NCI-H345 (cell line): ENCODE measurements at places on chromosomes 1 and 21.
A peak's percentile ranks its signal among the peaks of the same experiment; 100 is the strongest.

- no peak for DNase-seq
Observed at GRCh38 chr1:69898403-69898947, 306.9 kb downstream of the LRRC40 start.

GRCh38 chr1:18408656-18409370, 71.9 kb upstream of the KLHDC7A start:
- no peak for DNase-seq

- DNase-seq, result peak; percentile 26
Observed at GRCh38 chr1:182634306-182635072, 30.3 kb upstream of the RGS16 start.

- DNase-seq, result no peak
Observed at GRCh38 chr1:60874718-60875117, 207.6 kb upstream of the NFIA start.

- no peak for DNase-seq
Observed at GRCh38 chr1:245188403-245188802, 33.6 kb downstream of the KIF26B start.

GRCh38 chr21:36205962-36206361, 49.3 kb downstream of the DOP1B start:
- DNase-seq, result no peak

DNA sequence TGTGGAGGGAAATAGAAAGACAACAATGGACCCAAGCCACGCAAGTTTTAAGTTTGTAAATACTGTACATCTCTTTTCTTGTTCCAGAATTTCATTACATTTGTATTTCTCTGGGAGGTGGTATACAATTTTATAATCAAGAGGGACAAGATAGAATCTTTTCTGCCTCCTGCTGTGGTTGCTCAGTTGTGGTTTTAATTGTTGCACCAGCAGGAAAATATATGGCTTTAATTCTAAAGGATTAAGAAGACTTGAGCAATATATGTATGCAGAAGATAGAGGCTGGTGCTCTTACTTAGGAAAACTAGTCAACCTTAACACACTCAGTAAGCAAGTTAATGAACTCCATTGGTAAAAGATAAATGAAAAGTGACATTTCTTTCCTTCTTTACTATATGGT, 19.8 kb upstream of the ASB17 start:
- DNase-seq, result no peak

DNA sequence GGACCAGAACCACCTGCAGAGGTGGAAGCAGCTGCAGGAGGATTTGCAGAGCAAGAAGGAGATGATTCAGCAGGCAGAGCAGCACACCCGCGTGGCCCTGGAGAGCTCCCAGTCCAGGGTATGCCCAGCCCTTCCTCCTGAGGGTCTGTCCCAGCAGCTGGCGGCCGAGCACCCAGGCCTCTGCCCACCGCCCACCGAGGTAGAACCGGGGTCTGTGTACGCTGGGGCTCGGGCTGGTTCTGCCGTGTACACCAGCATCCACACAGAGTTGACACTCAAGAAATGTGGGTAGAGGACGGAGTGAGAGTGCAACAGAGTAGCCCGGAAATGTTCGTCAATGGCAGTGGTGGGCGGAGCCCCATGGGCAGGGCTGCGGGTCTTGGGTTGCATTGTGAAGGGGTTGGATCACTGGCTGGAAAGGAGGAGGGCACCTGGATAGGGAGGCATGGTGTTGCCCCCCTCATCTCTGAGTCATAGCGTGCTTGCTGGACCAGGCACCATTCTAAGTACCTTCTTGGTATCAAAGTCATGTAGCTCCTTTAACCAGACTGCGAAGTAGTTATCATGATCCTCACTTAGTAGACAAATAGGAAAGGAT, 5.1 kb upstream of the SMIM1 start:
- no peak for DNase-seq

DNA sequence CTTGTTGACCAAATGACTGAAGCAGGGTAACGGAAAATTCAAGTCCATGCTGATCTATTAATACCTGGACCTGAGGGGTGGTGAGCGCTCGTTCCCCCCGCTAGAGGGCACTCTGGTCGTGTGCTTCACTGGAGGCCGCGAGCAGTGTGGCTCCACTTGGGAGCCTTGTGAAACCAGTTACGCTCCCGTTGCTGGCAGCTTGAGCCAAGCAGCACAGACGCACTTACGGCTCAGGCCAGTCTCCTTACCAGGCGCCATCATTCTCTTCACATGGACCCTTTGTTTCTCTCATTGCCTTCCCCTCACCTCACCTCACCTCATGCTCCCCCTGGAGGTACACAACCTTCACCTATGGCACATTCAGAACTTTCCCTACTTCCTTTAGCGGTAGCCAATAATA, 49.7 kb upstream of the TSPAN2 start:
- DNase-seq, result peak; percentile 83

- no peak for DNase-seq
Observed at GRCh38 chr21:45869121-45870007, 112.2 kb upstream of the COL6A1 start.

DNA sequence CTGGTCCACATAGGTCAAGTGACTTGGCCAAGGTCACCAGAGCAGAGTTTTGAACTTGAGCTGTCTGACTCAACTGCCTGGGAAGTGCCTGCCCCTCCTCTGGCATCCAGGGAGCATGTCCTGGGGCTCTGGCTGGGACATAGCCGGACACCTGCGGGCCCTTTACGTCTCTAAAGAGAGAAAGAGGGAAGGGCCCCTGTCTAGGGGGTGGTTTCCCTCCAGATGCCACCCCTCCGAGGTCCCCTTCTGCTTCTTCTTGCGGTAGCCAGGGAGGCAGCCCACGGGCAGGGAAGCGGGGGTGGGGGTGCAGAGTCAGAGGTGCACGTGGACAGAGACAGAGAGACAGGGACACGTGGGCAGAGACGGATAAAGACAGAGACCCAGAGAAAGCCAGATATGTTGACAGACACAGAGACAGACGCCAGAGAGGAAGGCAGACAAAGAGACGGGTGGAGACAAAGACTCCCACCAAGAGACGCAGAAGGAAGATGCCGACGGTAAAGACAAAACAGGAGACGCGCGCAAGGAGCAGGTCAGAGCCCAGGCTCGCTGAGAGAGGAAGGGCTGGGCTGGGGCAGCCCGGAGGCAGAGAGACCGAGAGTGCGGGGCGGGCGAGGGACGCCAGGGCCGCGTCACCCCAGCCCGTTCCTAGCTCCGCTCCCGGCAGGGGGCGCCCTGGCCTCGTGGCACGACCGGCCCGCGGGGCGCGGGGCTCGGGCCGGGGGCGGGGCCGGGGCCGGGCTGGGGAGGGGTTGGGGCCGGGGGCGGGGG, 458 bp upstream of the ALPL start:
- DNase-seq, result peak; percentile 62

GRCh38 chr1:204408074-204408507, 3.5 kb downstream of the PPP1R15B start:
- DNase-seq, result peak; percentile 24

DNA sequence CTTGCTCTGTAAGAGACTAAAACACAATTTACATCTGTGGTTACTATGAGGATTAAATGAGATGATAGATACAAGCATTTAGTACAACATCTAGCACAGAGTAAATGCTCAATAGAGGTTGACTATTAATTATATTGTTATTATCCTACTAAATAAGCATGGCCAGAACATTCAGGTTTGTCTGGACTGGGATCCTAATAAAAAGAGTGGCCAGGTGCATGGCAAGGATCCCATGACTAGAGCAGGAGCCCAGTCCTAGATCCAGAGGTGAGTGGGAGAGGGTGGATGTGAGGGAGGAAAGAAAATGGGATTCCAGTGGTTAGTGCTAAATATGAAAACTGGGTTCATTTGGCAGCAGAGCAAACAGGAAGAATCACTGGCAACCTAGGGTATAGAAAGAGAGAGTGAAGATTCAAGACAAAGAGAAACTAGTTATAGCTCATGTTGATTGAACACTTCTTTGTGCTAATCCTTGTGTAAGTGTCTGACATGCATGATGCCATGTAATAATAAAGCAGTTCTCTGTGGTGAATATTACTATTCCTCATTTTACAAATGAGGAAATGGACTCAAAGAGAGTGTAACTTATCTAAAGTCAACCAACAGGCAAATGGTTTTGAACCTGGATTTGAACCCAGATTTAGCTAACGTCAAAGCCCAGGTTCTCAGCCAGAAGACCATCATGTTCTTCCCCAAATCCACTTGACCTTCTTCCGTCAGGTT, 71.1 kb upstream of the FGGY start:
- DNase-seq, result no peak

- DNase-seq, result no peak
Observed at GRCh38 chr1:159839116-159839849, 12.6 kb downstream of the SLAMF8 start.
